ENCODE measurements at places on chromosomes 13 and 19. TPM values are rescaled to one million over a fixed set of nuclear protein-coding genes. Genes with fewer than 3 reads are reported as not detected.

DNA sequence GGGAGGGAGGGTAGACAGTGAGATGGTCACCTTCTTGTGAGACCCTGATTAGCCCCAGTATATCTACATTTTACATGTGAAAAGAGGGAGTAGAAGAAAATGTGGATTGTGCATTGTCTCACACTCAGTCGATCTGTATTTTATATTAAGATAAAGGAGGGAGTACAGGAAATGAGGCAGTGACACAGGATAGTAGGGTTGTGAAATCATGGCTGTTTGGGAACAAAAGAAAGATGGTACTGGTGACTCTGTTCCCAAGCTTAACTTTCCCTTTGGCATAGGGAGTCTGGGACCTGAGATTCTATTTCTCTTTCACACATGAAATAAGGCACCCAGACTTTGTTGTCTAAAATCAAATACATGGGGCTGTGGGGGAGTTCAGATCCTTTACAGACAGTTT, 194.7 kb downstream of the ABCC4 start:
- no peak for DNase-seq

FZR1 gene
- total RNA-seq = 39.5 TPM

ZNF429 gene
- 9.4 TPM for total RNA-seq

- DNase-seq = peak; percentile 47
These were observed 14.6 kb downstream of the GTPBP3 start for GRCh38 chr19:17351815-17352435.

- DNase-seq = no peak
These were observed 806 bp downstream of the MAST1 start for GRCh38 chr19:12838886-12839756.

GRCh38 chr19:13104360-13104847, 1.7 kb upstream of the LYL1 start:
- DNase-seq = peak; percentile 94

TEX26 gene
- not detected for total RNA-seq

- peak; percentile 93 for DNase-seq
These were observed 16.1 kb downstream of the MKNK2 start for GRCh38 chr19:2034729-2035589.

DNA sequence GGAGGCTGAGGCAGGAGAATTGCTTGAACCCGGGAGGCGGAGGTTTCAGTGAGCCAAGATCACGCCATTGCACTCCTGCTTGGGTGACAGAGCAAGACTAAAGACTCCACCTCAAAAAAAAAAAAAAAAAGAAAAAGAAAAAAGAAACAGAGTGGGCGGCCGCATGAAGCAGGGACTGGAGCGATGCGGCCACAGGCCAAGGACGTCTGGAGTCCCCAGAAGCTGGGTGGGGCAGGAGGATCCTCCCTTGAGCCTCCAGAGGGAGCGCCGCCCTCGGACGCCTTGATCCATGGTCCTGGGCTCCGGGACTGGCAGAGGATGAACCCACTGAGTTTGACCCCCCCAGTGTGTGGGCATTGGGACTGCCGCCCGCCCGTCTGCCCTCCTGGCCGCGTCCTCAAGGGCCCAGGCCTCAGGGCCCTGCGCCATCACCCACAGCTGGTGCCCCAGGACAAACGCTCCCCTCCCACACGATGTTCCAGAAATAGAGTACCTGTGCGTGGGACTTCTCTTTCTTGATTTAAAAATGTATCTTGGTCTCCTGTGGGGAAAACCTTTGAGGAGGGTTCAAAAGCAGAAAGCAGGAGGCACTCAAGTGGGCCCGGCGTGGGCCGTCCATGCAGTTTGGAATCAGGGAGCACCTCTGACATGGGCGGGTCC, 15.5 kb downstream of the BTBD2 start:
- peak; percentile 74 for DNase-seq

- no peak for DNase-seq
These were observed 6.9 kb downstream of the ARHGEF1 start for GRCh38 chr19:41889896-41890295.

GRCh38 chr13:91349992-91350911, 2.8 kb downstream of the MIR17HG start:
- DNase-seq = peak; percentile 78

DNA sequence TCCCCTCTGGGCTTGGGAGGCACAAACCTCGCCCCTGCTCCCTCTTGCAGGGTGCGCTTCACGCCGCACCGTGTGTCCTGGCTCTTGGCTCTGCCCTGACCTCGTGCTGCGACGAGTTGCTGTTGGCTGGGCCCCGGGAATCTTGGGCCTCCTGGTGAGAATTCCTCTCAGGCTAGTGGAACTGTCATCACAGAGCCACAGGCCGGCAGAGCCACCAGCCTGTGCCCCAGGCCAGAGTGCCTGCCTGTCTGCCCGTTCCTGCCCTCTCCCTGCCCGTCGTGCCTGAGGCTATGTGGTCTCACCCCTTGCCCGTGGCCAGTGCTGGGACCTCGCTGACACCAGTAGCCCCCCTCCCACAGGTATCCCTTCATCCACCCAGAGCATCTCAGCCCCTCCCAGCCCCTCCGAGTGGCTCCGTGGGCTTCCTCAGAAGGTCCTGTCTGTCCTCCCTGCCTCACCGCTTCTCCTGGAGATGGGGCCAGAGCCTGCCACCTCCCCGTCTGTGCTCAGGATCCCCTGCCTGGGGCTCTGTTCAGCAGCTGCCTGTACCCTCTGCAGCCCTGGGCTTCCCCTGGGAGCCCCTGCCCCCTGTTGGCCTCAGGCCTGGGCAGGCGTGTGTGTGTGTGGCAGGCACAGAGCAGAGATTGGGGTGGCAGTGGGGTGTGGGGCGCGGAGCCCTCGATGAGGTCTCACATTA, 13.3 kb downstream of the NDUFB7 start:
- DNase-seq = peak; percentile 54

GTF2F1 gene
- 48.1 TPM for total RNA-seq

GRCh38 chr19:4414800-4415321, 12.4 kb downstream of the CHAF1A start:
- peak; percentile 75 for DNase-seq

- no peak for DNase-seq
These were observed 7.9 kb downstream of the FOSB start for GRCh38 chr19:45475537-45476291.

Data from osteoblast (primary cell).